ENCODE measurements at places on chromosomes 2 and 18.

DNA sequence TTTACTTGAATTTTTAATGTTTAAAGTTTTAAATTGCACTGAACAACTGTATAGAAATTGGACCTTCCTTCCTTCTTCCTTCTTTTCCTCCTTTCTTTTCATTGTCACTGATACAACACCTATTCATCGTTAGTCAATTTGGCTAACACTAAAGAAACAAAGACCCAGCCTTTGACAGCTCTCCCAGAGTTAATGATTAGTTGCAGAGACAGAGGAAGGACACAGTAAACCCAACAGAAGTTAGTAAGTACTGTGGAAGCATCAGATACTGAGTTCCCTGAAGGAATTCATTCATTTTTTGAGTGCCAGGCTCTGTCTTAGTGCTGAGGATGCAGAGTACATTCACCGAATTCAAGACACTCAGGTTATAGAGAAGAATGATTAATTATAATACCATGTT lies 77.9 kb upstream of the RAB27B start:
- DNase-seq: no peak

GRCh38 chr2:237652854-237653253 lies 25.5 kb downstream of the LRRFIP1 start:
- DNase-seq: no peak

GRCh38 chr2:118019821-118020220 lies 6.0 kb upstream of the CCDC93 start:
- DNase-seq: no peak

DNA sequence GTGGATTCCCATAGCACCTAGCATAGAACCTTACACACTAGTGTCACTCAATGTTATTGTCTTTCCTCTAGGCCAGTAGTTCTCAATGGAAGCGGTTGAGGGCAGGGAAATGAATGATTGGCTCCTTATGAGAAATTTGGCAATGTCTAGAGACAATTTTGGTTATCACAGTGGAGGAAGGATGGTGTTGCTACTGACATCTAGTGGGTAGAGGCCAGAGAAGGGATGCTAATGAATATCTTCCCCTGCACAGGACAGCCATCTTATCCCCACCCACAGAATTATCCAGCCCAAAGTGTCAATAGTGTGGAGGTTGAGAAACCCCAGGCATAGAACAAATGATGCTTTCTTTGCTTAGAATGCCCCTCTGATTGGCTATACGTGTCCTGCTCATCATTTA lies 15.8 kb downstream of the C18orf63 start:
- DNase-seq: no peak

DNA sequence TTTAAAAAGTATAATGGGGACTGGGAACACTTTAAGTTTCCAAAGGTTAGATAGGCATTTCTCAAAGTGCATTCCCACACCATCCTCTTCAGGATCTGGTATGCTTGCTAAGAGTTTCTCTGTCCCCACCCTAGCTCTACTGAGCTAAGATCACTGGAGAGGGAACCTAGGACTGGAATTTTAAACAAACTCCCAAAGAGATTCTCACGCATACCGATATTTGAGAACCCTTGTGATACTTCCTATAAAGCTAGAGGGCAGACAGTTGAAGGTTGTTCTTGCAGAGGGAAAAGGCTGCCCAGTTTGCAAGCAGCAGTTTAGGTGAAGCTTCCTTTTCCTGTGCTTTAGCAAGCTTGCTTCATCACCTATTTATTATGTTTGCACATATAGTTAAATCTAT lies 3.6 kb downstream of the CNRIP1 start:
- no peak for DNase-seq

- no peak for DNase-seq
These were observed 38.4 kb downstream of the SLC9A2 start for GRCh38 chr2:102657770-102658169.

DNA sequence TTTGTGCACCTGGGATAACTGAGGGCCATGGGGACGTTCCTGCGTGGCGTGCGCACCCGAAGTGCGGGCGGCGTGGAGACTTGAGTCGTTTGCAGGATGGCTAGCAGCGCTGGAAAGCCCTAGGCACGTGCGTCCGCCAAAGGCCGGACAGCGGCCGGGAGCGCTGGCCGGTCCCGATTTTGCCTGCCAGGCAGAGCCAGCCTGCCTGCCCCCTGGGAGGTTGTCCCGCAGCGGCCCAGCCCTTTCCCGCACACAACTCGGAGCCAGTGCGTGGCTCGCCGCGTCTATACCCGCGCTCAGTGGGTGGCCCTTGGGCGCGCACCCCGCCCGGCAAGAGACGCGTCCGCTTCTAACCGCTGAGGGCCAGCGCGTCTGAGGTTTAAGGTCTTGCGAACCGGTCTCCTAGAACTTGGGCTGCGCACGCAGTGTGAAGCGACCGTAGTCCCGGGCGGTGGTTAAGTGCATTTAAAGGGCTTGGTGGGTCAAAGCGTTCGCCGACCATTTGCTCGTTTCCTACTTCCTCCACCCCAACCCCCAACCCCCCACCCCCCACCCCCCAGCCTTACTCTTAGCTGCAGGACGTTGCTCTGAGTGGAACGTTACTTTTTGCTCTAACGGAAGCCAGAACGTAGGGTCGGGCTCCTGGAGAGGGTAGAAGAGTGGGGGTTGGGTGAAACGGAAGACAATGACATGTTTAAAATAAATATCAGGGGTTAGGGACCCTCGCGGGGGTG lies 627 bp downstream of the CDCA7 start:
- DNase-seq: no peak

- DNase-seq: no peak
These were observed 165.5 kb downstream of the GFPT1 start for GRCh38 chr2:69221512-69221911.

- DNase-seq: no peak
These were observed 4.5 kb upstream of the COL3A1 start for GRCh38 chr2:188969651-188970050.

- DNase-seq: no peak
These were observed 380.3 kb downstream of the NYAP2 start for GRCh38 chr2:225779829-225780228.

GRCh38 chr2:193895226-193895625 lies 1700.5 kb upstream of the TMEFF2 start:
- no peak for DNase-seq

- DNase-seq: no peak
These were observed 121.6 kb downstream of the GALNT1 start for GRCh38 chr18:35703043-35703688.

DNA sequence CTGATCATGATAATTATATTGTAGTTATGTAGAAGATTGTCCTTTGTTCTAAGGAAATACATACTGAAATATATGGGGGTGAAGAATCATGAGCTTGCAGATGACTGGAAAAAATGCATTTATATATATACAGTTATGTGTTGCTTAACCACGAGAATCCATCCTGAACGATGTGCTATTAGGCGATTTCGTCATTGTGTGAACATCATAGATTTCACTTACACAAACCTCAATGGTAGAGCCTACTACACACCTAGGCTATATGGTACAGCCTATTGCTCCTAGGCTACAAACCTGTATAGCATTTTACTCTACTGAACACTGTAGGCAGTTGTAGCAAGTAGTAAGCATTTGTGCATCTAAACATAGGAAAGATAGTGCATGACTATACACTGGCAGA lies 2.6 kb upstream of the ACAA2 start:
- no peak for DNase-seq

DNA sequence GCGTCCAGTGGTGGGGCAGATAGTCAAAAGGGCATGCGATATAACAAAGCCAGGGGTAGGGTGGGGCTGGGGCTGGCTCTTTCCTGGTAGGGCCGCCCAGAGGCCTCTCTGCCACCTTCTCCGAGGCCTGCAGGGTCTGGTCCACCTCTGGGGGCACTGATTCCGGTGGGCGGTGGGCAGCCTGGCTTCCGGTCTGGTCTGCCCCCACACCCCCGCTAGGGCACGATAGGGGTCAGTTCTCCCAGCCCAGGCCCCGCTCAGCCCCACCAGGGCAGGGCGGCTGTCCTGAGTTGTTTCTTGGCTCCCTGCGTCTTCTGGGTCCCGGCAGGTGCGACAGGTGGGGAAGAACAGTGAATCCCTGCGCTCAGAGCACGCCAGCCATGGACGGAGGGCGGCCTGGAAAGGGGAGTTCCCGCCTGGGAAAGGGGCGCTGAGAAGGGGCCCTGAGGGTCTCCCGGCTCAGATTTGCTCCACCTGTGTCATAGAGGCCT lies 707 bp upstream of the ERFE start:
- DNase-seq: no peak

- no peak for DNase-seq
These were observed 852.8 kb upstream of the ACVR2A start for GRCh38 chr2:146992057-146992456.

- peak; percentile 33 for DNase-seq
These were observed 58.2 kb downstream of the HS6ST1 start for GRCh38 chr2:128260239-128261138.

- no peak for DNase-seq
These were observed 148.7 kb downstream of the PRPF40A start for GRCh38 chr2:152568531-152568930.

- DNase-seq: no peak
These were observed 1852.1 kb upstream of the PIK3C3 start for GRCh38 chr18:40102903-40103302.

- no peak for DNase-seq
These were observed 19.3 kb downstream of the CHCHD5 start for GRCh38 chr2:112603731-112604130.

GRCh38 chr2:45283764-45284620 lies 274.7 kb upstream of the SIX2 start:
- no peak for DNase-seq

GRCh38 chr18:9380621-9381395 lies 46.2 kb downstream of the TWSG1 start:
- no peak for DNase-seq

- no peak for DNase-seq
These were observed 130.3 kb downstream of the ARHGAP28 start for GRCh38 chr18:6859676-6860422.

DNA sequence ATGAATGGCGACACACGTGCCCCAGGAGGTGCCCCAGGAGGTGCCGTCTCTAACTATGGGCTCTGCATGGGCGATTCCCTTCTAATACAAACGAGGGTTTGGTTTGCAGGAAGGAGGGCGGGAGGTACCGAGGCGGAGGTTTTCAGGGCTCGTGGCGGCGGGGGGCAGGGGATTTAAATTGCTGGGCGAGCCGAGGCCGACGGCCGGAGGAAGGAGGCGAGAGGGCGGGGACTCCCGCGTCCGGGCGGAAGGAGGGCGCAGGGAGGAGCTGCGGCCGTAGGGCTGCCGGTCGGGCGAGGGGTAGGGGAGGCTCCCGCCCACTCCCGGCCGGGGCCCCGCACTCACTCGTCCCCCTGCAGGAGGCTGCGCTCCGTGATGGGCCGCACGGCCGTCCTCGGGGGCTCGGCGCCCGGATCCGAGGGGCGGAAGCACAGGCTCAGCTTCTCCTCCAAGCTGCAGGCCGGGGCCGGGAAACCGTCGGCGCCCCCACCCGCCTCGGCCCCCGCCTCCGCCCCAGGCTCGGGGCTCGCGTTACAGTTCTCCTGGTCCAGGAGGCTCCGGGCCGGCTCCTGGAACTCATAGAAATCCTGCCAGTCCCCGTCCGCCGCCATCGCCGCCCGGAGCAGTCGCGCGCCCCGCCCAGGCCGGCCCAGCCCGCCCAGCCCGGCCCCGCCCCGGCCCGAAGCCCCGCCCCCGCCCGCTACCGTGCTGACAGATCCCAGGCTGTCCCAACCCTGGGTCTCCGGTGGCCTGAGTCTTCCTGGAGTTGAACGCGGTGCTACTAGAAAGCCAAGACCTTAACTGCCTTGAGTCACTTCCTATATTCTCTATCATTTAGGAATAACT lies at the start of gene FEZ2:
Gene FEZ2, minus strand, starts transcription at position 637 of the 846 bp plus-strand sequence. Its CDS starts 26 bp downstream, at position 611.
- DNase-seq: peak; percentile 76

GRCh38 chr2:129334696-129335410 lies 644.6 kb upstream of the RAB6C start:
- no peak for DNase-seq

DNA sequence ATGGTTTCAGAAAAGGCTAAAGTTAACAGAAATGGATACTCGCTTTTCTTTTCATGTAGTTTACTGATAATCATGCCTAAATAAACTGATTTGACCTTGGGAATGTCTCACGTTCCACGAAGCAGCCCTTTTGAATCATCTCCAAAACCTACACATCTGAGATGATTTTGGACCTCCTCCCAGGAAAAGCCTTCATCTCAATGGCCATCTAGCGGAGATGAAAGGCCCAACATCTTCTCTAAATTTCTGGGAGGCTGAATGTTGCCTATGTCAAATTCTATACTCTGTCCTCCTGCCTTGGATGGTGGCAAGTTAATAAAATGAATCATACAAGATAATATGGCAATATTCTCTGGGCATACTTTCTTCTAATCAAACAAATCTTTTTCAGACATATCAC lies 448.5 kb downstream of the ZEB2 start:
- no peak for DNase-seq

DNA sequence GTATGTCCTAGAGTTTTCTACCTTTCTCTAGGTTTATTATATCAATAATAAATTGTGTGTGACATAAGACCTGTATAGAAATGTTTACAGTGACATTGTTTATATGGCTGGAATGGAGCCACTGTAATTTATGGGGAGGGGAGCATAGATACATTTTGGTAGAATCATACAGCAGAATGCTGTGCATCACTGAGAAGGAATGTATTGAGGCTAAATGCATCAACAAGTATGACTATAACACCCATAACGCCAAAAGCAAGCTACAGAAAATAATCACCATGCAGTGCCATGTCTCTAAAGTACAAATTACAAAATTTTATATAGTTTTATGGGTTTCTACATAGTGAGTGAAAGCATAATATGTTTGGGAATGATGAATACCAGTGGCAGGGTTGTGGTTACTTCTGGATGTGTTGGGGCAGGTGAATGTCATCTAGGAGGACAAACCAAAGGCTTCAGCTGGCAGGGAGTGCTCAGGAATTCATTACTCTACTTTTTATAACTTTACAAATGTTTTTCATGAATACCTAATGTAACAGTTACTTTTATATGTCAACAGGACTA lies 226.0 kb upstream of the NETO1 start:
- DNase-seq: no peak

- DNase-seq: no peak
These were observed 108.5 kb upstream of the COL5A2 start for GRCh38 chr2:189287982-189288521.

DNA sequence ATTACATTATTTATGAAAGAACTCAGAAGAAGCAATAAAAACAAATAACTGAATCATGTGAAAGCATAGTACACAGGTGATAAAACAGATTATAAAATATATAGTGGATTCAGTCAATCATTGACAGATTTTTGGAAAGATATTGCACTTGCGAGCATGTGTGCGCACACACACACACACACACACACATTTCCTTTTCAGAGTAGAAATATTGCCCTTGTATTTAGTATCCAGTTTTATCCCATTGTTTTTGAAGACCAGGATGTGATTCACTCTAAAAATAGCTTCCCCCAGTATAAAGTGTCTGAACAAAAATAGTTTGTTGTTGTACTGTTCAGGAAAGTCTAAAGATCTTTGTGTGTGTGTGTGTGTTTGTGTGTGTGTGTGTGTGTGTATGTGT lies 145.5 kb downstream of the CALCRL start:
- DNase-seq: no peak

DNA sequence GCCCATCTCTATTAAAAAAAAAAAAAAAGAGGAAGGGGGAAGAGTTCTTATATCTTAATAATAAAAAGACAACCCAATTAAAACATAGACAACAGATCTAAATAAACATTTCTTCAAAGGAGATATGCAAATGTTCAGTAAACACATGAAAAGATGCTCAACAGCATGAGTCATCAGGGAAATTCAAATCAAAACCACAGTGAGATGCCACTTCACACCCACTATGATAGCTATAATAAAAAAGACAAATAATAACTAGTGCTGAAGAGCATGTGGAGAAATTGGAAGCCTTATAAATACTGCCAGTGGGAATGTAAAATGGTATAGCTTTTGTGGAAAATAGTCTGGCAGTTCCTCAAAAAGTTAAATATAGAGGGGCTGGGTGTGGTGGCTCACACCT lies 61.5 kb upstream of the CYP20A1 start:
- DNase-seq: no peak
